NCI-H2029 treated with DMSO at 0.1 percent for 48 hours (cell line): ENCODE measurements at places on chromosomes 1 and 21.

GRCh38 chr1:243727503-243728203, 122.4 kb downstream of the AKT3 start:
- DNase-seq, result no peak

DNA sequence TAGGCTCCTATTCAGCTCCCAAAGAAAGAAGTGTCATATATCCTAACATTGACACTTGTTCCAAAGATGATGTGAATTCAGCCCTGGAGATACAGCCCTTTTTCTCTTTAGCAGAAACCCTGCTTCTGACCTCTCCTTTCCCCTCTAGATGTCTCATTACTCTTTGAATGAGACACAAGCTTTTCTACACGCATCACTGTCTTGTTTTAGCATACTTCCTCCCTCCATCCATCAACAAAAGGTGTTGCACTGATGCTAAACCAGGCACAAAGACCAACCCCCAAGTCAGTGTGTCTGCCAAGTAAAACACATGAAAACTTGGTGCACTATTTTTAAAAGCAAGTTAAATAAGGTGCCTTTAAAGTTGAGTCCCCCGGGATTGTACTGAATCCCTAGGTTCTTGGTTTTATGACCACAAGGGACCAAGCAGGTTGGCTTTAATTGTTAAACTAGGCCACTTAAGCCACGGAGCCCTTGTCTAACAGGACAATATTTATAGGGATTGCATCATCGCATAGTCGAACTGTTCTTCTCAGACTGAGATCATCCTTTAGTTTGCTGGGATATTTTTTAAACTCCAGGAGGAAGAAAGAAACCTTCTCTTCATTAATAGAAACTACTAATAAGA, 101.0 kb upstream of the GUCA2B start:
- DNase-seq, result no peak

DNA sequence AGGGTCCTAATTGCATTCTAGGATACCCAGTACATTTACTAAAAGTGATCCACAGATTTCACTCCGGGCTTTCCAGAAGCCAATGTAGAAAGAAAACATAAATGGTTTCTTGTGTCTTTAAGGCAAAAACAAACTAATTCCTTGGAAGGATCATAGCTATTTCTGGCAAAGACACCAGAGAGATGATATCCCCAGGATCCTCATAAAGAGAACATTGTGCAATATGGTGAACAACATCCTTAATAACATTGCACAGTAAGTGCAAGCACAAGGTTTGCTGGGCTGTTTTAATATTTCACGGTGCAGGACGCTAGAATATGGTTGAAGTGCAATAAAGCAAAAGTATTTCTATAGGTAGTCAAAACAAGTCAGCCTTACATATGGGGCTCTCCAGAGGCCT, 83.0 kb downstream of the NTPCR start:
- DNase-seq, result no peak

GRCh38 chr21:16195538-16195910, 465.7 kb downstream of the USP25 start:
- DNase-seq, result no peak

- DNase-seq, result no peak
Measured at GRCh38 chr1:196467230-196467925, 140.9 kb downstream of the KCNT2 start.

GRCh38 chr1:180071759-180072158, 82.9 kb upstream of the QSOX1 start:
- DNase-seq, result no peak

DNA sequence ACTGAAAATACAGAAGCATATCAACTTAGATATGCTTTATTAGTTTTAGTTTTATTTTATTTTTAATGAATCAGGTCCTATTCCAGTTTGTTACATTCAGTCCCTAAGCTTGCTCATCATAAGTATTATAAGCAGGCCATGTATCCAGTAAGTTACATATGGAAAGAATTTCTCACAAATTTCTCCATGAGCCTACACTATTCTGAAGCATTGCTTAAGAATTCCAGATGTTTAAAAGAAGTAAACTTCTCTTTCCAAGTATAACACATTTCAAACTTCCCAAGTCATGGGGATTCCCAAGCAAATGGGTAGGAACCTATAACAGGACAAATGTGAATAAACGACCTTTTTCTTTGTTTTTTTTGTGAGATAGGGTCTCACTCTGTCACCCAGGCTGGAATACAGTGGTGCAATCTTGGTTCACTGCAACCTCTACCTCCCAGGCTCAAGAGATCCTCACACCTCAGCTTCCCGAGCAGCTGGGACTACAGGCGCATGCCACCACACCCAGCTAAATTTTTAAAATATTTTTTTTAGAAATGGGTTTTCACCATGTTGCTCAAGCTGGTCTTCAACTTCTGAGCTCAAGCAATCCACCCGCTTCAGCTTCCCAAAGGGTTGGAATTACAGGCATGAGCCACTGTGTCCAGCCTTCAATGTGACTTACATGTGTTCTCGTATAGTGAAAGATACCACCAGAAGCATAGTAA, 39.0 kb downstream of the ST7L start:
- DNase-seq, result no peak

DNA sequence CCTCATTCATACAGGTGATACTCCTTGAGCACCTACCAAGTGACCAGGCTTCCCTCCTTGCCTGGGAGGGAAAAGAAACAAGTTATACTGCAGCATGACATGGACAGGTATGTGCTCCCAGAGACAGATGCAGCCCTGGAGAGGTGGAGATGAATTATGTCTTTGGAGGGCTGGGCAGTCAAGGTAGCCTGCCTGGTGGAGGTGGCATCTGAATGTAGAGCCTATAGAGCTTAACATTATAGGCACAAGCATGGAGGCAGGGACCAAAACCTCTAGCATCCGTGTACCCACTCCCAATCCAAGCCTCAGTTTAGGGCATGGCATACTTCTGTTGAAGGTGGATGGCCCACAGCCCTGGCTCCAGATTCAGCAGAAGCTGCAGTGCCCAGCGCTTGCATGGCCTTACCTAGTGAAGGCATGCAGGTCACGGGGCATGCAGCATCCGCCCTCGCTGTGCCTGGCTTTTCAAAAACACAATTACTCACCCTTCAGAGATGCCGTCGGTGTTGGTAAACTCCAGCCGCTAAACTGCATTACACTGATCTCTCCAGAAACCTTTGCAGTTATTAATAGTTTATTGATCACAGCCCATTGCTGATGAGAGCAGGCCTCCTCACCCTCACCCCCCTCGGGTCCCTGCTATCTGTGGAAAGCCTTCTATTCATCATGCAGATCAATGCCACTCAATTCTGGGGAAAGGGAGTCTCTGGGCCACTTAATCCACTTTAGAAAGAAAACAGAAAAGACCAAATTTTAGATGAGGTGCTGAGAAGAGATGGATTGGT, 151.1 kb upstream of the KLHDC7A start:
- DNase-seq, result no peak

GRCh38 chr1:202592146-202592545, 118.1 kb downstream of the SYT2 start:
- DNase-seq, result no peak

GRCh38 chr1:37171691-37172090, 137.4 kb upstream of the GRIK3 start:
- DNase-seq, result no peak

DNA sequence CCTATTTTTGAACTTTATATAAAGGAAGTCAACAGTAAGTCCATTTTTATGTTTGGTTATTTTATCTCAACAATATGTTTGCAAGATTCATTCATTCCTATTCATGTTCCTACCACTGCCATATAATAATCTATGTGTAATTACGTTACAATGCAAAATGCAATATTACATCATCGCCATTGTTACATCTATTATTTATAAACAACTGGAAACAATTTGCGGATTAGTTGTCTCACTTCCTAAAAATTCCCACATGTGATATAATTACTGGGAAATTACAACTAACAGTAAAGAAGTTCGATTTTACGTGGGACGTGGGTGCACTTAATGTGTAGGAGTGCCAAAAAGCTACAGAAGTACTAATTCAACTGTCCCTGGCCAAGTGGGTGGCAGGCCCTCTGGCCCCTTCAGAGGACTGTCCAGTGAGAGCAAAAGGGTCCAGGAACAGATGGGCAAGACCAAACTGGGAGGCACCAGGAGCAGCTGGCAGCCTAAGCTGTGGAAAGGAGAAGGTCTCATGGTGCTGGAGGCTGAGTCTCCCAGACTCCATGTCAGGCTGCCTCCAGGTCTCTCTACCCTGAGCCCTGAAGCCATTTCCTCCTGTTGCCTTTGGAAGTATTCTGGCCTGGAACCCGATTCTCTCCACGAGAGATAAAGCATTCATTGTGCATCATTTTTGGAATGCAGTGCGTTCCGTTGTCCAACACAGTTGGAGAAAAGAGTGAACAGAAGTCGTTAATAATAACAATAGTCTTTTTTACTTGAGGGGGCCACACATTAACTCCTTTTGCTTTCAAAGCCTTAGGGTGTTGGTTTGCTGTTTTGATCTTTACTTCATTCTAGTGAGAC, 42.9 kb downstream of the TNNT2 start:
- DNase-seq, result no peak

GRCh38 chr1:39711104-39711965, 20.1 kb upstream of the HPCAL4 start:
- DNase-seq, result no peak
